ENCODE measurements at places on chromosomes 3 and 15. TPM values are rescaled to one million over a fixed set of nuclear protein-coding genes. Genes with fewer than 3 reads are reported as not detected.

DNA sequence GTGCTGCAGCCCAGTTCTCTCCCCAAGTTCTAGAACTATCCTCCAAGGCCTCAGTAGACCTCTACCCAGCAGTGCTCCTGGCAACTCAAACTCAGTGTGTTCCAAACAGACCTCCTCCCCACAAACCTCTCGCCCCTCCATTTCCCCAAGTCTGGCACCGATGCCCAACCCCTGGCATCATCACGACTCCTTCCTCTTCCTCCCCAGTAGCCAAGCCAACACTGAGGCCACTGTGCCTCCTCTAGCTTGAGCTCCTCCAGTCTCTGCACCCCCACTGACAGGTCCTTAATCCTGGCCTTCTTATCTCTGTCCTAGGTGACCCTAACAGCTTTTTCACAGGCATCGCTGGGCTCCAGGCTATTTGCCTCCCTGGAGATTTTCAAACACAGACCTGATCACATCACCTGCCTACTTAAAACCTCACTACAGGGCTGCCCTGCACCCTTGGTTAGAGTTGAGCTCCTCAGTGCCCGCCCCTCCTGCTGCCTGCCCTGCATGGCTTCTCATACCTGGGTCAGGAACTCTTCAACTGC is 6.8 kb downstream of the ARPIN start:
- H3K27me3 ChIP-seq = no peaks in the 10 kb centered on the region
- peaks cover 98% of the 10 kb centered on the region for H3K36me3 ChIP-seq
- H3K4me3 ChIP-seq = no peak overlapping the region
- DNase-seq = no peak
- H3K27ac ChIP-seq = no peak overlapping the region
- peaks cover 8% of the 10 kb centered on the region for H3K4me1 ChIP-seq

The SEMA3F gene
- total RNA-seq = 18.2 TPM

DNA sequence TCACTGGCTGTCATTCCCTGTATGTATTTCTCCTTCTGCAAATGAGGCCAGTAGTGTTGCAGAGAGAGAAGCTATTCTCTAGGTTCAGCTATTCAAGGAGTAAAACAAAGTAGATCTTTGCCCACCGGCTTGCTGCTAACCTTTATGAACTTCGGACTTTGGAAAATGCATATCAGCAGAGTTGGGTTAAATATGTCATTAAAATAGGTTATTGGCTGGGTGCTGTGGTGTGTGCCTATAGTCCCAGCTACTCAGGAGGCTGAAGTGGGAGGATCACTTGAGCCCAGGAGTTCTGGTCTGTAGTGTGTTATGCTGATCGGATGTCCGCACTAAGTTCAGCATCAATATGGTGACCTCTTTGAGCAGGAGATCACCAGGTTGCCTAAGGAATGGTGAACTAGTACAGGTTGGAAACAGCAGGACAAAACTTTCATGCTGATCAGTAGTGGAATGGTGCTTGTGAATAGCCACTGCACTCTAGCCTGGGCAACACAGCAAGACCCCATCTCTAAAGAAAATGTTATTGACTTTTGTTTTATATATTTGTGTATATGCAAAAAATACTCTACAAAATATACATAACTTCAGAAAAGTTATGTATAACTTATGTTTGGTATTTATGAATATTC is 53.4 kb downstream of the SACM1L start:
- H3K27me3 ChIP-seq = no peaks in the 10 kb centered on the region
- H3K36me3 ChIP-seq = no peaks in the 10 kb centered on the region
- H3K27ac ChIP-seq = no peak overlapping the region

The CACNA1D gene
- 10.5 TPM for total RNA-seq

DNA sequence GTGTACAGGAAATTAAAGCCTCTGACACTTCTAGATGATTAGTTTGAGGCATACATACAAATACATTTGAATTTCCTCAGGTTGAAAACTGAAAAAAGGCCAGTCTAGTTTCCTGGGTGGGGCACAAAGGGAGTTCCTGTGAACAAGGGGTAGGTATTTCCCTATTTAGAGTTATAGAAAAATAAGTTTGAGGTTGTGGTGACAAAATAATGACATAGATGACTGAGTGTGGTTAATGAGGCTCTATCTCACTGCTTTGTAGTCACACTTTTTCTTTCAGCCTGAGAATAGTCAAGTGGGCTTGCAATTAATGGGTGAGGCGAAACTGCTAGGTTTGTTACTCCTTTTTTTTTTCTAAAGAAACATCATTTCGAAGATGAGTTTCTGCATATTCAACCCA is 4.3 kb downstream of the SLCO3A1 start:
- no peak overlapping the region for H3K4me3 ChIP-seq
- H3K4me1 ChIP-seq = peaks cover 8% of the 10 kb centered on the region
- DNase-seq = no peak
- no peak overlapping the region for H3K27ac ChIP-seq

The SLC24A1 gene
- 9.6 TPM for total RNA-seq

The FRMD4B gene
- total RNA-seq = 41.7 TPM

GRCh38 chr3:82743196-82743595 is 981.8 kb upstream of the GBE1 start:
- H3K27ac ChIP-seq = no peak overlapping the region
- no peak overlapping the region for H3K4me3 ChIP-seq
- DNase-seq = no peak

DNA sequence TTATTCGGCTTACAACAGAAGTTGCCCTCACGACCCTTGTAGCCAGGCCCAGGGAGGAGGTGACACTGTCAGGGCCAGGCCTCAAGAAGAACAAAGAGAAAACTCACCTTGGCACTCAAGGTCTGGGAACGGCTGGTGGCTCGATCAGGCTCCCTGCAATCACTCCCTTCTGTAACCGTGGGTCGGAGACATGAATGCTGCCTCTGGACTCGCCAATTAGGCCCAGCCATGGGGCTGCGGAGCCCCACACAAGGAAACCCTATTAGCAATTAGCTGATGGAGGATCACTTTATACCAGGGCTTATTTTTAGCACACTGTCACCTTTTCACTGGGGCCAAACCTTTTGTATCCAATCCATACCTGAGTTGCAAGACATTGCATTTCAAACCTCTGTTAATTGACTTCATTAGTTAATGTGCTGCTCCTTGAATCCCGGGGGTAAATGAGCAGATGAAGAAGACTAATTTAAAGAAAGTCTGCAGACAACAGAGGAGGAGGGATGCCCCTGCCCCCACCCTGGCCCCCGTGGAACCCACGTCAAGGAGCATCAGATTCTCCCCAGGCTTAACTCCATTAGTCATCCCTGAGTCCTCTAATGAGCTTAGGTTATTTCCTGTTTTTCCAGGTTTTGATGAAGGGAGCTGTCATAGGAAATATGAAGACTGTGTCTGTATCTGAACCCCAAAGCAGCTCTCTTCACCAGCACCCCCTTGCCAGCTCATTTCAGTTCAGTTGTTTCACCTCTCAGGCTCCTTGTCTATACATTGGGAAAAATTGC is 255.3 kb downstream of the RORA start:
- H3K36me3 ChIP-seq = no peaks in the 10 kb centered on the region
- H3K27me3 ChIP-seq = no peaks in the 10 kb centered on the region
- no peaks in the 10 kb centered on the region for H3K4me1 ChIP-seq
- DNase-seq = no peak

DNA sequence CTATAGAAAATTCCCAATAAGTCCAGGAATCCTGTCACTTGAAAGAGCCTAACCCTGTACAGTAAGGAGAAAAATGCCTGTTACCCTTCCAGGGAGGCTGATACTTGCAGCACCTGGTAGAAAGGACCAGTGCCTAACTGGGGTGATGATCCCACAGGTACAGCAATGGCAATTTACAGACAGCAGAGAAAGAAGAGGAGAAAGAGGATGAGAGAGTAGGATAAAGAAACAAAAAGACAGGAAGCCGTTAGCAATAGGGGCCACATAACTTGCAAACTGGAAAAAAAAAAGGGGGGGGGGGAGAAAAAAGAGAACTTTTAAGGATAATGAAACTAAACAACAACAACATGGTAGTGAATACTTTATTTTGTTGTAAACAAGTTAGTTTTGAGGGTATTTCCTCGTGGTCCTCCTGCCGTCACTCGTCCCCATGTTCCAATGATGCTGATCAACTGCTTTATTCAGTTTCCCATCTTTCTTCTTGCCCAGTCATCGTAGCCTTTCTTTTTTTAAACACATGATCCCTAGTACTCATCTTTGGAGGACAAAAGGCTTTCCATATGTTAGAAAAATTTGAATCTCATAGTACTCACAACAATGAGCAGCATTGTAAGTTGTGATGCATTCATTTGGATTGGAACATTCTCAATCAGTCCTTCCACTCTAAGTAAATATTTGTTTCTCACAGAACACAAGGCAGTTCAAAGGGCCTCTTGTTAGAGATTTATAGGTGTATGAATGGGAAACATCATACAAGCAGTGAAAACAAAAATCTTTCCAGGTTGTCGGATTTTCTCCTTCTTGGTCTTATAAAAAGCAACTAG is 8.6 kb downstream of the TM4SF1 start:
- no peak overlapping the region for H3K4me3 ChIP-seq
- H3K27ac ChIP-seq = peak overlapping the region; percentile 44
- H3K4me1 ChIP-seq = peaks cover 5% of the 10 kb centered on the region
- DNase-seq = no peak
- H3K36me3 ChIP-seq = no peaks in the 10 kb centered on the region
- H3K27me3 ChIP-seq = no peaks in the 10 kb centered on the region

The OIP5 gene
- total RNA-seq = 1.2 TPM

The DHX30 gene
- total RNA-seq = 81.4 TPM

The DLL4 gene
- total RNA-seq = 11.2 TPM

DNA sequence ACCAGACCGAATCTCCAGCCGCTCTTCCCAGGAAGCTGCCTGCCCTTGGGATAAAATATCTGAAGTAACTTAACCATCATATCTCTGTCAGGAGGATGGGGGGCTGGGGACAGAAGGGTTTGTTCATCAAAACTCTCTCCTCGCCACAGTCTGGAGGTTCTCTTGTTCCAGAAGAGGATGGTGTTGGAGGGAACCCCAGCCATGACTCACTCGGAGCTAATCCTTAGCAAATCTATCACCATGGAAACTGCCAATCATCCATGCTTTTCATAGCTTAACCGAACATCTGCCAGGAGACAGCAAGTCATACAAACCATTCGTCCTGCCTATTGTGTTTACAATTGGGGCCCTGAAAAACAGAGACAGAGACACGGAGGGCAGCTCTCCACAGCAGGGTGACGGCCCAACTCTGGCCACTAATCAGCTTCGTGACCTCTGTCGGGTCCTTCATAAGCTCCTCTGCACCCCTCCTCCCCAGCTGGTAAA is 73.8 kb upstream of the HEG1 start:
- peak overlapping the region; percentile 69 for H3K27ac ChIP-seq
- H3K4me1 ChIP-seq = no peaks in the 10 kb centered on the region
- no peak overlapping the region for H3K4me3 ChIP-seq
- H3K27me3 ChIP-seq = no peaks in the 10 kb centered on the region
- DNase-seq = no peak
- no peaks in the 10 kb centered on the region for H3K36me3 ChIP-seq

DNA sequence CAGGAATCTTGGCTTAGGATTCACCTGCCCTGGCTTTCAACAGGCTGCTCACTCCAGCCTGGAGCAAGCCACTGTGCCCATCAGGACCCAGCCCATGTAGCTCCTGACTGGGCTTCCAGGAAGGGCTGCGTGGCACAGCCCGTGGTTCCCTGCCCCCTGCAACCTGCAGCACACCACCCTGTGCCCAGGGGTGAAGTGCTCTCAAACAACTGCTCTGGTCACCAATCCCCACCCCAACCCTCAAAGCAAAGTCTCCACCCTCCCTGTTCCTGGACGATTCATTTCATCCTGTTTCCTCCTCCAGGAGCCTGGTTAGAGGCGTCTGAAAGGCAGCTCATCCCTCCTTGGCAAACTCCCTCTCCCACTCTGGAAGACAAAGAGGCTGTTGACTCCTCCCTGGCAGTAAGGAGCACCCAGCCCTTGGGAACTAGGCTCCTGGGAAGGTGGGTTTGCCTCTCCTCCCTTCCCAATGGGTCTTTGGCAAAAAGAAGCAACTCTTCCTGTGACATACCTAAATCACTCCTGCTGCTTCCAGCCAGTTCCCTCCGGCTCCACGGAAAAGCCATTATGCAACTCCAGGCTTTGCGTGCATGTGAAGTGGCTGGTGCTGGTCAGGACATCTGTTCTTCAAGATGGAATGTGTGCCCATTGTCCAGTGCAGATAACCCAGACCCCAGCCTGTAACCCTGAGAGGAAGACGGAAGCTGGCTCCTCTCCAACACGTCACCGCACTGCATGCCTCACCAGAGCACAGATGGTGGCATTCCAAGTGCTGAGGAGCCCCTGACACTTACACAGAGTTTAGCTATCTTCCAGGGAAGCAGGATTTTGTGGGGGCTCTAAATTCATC is 29.1 kb upstream of the VIPR1 start:
- H3K27ac ChIP-seq = no peak overlapping the region
- no peak overlapping the region for H3K4me3 ChIP-seq
- no peaks in the 10 kb centered on the region for H3K36me3 ChIP-seq

GRCh38 chr3:69197922-69198530 is 75.6 kb upstream of the LMOD3 start:
- no peaks in the 10 kb centered on the region for H3K36me3 ChIP-seq
- no peak overlapping the region for H3K27ac ChIP-seq
- no peaks in the 10 kb centered on the region for H3K27me3 ChIP-seq
- DNase-seq = no peak
- no peaks in the 10 kb centered on the region for H3K4me1 ChIP-seq
- H3K4me3 ChIP-seq = no peak overlapping the region

GRCh38 chr15:73240866-73241499 is 127.8 kb downstream of the HCN4 start:
- no peaks in the 10 kb centered on the region for H3K36me3 ChIP-seq
- peak; percentile 63 for DNase-seq
- H3K27me3 ChIP-seq = no peaks in the 10 kb centered on the region
- no peaks in the 10 kb centered on the region for H3K4me1 ChIP-seq

- H3K4me3 ChIP-seq = no peak overlapping the region
- no peaks in the 10 kb centered on the region for H3K27me3 ChIP-seq
- H3K4me1 ChIP-seq = no peaks in the 10 kb centered on the region
Observed at GRCh38 chr3:35787936-35788335, 148.6 kb downstream of the ARPP21 start.

- no peak overlapping the region for H3K4me3 ChIP-seq
- no peaks in the 10 kb centered on the region for H3K4me1 ChIP-seq
- H3K27me3 ChIP-seq = no peaks in the 10 kb centered on the region
- DNase-seq = no peak
- no peaks in the 10 kb centered on the region for H3K36me3 ChIP-seq
Observed at GRCh38 chr3:54649551-54649950, 278.3 kb downstream of the LRTM1 start.

The SIDT1 gene
- 2.7 TPM for total RNA-seq

All from tibial nerve (tissue), 4 donors.